Stimulated activated CD4-positive, alpha-beta T cell treated with anti-CD3 and anti-CD28 coated beads, TNF-alpha, amount 100 ng/mL, for 1 hour (primary cell): ENCODE measurements at places on chromosomes 7 and 10.

GRCh38 chr7:132422502-132423111, 153.7 kb downstream of the PLXNA4 start:
- DNase-seq: no peak

GRCh38 chr7:44318332-44318731, 7.1 kb downstream of the CAMK2B start:
- DNase-seq: no peak

DNA sequence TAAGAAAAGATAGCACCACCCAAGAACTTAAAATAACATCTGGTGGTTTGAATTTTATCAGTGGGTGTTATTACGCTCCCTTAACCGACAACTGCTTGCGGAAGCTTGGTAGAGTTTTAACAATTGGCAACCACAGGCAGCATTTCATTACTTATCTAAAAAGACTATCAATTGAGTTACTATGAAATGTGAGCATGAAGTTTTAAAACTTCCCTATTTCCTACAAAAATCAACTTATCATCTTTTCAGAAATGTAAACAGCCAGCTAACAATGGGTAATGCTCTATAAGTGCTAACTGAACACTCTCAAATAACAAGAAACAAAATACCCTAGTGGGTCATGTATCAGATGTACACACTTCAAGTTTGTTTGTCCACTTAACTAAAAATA, 68.8 kb downstream of the OSBPL3 start:
- no peak for DNase-seq

DNA sequence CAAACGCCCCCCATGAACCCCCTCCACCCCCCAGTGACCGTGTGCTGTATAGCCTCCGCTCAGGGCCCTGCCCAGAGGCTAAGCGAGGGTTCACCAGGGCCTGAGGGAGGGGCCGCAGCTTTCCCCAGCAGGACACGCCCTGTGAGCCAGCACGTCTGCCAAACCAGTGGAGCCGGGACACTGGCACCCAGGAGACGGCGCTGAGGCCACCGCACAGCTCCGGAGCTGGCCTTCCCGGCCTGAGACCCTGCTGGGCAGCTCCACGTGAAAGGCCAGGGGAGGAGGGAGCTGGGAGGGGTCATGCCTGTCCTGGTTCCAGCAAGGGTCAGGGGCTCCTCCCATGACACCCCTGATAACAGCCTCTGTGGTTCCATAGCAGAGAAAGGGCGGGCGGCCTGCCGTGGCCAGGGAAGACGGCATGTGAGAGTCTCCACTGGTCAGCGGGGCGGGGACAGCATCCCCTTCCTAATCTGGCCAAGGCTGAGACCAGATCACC, 278.3 kb downstream of the ELFN1 start:
- no peak for DNase-seq

DNA sequence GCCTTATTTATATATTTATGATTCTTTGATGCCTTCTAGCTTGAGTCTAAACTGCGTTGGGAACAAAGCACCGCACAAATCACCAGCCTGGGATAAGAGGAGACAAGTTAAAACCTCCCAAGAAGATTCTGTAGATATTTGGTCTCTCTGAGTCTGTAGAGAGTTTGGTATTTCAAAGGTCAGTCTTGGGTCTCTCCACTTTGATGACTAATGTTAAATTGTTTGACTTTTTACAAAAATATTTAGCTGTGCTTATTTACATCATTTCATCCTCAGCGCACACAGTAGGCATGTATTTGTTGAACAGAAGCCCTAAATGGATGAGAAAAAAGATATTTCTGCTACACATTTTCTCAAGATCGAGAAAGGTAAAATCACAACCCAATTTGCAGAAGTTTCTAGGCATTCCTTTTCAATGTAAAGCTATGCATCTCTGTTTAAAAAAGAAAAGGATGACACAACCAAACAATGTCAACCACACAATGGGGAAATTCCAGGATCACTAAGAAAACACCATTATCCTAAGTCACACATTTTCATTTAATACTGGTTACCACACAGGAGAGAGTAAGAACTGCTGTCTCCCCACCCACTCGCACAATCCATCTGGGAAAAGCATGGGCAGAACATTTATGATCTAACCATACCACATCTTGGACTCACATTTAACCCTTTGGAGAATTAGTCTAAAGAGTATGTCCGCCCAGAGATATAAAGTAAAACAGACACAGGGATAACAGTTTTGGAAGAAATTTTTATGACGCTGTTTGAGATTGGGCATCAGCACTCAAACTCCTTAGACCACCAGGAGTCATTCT, 4.4 kb downstream of the CDK6 start:
- DNase-seq: no peak

- no peak for DNase-seq
Measured at GRCh38 chr10:18195060-18195799, 55.0 kb downstream of the CACNB2 start.

DNA sequence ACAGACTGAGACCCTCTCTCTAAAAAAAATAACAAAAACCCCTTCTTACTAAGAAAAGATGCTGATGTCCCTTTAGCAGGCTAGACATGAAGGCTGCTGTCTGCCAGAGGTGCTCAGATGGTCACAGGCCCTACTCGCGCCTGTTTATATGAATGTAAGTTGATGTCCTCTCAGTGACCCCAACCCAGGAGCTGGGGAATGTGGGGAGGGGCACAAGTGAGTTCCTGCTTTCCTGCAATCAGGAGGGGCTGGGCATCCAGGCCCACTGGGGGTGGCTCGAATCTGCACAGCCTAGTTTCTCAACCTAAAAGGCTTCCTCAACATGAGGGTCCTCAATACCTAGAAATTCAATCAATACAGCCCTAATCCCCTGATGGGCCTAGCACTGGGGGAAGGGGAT, 12.1 kb upstream of the SLC29A3 start:
- DNase-seq: no peak

- no peak for DNase-seq
Measured at GRCh38 chr7:45176091-45176490, 18.5 kb downstream of the RAMP3 start.

GRCh38 chr7:25759286-25759685, 392.7 kb upstream of the NFE2L3 start:
- DNase-seq: no peak

- no peak for DNase-seq
Measured at GRCh38 chr10:77208684-77209256, 428.8 kb downstream of the KCNMA1 start.

- no peak for DNase-seq
Measured at GRCh38 chr7:121525155-121525819, 129.2 kb upstream of the FAM3C start.

- DNase-seq: no peak
Measured at GRCh38 chr7:5590596-5591277, 167.1 kb upstream of the TNRC18 start.

DNA sequence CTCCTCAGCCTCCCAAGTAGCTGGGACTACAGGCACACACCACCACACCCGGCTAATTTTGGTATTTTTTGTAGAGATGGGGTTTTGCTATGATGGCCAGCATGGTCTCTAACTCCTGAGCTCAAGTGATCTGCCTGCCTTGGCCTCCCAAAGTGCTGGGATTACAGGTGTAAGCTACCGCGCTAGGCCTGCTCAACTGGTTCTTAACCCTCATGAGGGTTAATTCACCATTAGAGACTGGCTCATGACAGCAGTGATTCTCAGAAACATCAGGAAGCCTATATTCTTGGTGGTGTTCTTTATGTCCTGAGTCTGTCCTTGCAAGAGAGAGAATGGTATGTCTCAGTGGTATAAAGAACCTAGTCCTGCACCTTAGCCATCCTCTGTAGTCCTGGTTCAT, 10.4 kb upstream of the NT5C2 start:
- DNase-seq: no peak

DNA sequence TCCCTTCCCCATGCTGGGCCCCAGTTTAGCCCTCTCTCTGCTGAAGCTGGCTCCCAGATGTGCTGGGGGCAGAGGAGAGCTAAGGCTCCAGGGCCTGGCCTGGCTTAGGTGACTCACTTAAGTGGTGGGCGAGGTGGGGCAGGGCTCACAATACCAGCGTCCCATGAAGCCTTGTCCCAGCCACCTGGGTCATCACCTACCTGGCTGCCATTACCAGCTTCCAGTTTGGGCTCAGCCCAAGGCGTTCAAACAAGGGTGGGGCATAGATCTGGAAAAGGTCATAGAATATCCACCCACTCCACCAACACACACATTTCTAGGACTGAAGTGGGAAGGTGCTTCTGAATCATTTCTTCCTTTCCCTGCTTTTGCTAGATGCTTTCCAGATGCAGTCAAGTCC, 8.3 kb downstream of the KAZALD1 start:
- DNase-seq: no peak

DNA sequence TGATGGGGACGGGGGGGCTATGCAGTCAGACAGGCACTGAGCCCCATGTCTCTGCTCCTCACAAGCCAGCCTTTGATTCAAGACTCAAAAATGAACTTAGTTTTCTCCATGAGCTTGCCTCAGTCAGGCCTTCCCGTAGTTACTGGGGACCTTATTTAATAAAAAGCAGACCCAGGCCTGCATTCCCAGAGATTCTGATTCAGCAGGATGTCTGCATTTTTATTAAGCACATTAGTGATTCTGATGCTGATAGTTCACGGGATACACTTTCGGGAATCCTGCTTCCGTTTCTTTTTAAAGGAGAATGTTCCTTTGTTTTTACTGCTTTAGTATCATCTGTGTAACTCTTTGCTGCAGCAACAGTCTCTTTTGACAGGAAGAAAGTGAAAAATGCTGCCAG, 28.3 kb upstream of the PLPP4 start:
- no peak for DNase-seq

DNA sequence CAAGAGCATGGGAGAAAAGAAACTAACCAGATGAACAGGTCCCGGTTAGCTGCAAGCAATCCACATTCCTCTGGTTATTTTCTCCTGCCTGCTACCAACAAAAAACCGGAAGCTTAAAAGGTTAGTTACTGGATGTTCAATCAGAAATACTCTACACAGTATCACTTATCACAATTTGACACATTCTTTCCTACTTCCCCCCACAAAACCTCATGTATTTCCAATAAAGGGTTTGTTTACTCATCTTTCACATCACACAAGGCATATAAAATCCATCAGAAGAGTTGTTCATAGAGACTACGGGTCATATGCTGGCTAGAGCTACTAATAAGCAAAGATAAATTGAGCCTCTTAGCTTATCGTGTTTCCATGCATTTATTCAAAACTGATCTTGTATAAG, 4.8 kb downstream of the SLC25A28 start:
- DNase-seq: no peak

DNA sequence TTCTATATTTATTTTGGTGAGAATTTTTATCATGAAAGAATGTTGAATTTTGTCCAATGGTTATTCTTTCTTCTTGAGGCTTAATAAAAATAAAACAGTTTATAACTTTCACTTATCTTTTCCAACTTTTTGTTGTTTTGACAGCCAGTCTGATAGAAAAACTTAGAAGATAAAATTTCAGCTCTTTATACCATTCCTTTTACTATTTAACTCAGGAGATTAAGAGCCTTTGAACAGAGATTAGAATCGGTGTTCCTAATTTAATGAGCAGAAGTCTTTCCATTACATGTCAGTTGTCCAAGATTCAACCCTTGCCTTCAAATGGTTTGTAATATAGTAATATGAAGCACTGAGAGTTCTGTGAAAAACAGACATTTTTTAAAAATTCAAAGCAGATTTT, 97.8 kb upstream of the SEC61G start:
- DNase-seq: no peak

GRCh38 chr7:128672927-128673517, 930 bp downstream of the GARIN1A start:
- DNase-seq: no peak

DNA sequence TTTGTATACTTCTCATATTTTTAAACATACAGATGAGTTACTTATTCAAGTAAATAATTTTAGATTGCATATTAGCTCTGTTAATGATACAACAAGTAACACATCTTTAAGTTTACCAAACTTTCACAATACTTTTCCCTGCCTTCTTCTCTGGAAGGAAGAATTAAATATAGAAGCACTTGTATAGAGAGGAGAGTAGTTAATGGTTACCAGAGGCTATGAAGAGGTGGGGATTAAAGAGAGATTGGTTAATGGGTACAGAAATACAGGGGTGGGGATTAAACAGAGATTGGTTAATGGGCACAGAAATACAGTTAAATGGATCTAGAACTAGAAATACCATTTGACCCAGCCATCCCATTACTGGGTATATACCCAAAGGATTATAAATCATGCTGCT, 20.0 kb upstream of the UCN3 start:
- DNase-seq: no peak

- DNase-seq: no peak
Measured at GRCh38 chr10:99522470-99523250, 10.1 kb upstream of the NKX2-3 start.

DNA sequence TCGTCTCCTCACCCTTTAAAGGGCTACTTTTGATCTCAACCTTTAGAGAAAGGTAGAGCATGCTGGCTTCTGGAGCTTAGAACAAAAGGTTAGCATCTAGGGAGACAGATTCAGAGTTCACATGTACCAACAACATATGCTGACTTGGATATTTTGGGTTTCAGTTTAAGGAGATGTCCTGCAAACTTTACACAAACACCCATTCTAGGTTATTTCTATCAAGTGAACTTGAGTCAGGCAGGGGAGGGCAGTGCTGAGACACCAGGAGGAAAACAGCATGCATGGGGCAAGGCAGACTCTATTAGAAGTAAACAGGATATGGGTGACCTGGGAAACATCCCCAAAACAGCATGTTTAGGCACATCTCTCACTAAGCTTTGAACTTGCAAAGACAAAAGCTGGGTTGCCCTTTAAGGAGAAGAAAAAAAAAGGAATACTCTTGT, 43.8 kb downstream of the ARL4A start:
- DNase-seq: no peak

GRCh38 chr10:8489823-8490222, 435.3 kb downstream of the GATA3 start:
- no peak for DNase-seq

DNA sequence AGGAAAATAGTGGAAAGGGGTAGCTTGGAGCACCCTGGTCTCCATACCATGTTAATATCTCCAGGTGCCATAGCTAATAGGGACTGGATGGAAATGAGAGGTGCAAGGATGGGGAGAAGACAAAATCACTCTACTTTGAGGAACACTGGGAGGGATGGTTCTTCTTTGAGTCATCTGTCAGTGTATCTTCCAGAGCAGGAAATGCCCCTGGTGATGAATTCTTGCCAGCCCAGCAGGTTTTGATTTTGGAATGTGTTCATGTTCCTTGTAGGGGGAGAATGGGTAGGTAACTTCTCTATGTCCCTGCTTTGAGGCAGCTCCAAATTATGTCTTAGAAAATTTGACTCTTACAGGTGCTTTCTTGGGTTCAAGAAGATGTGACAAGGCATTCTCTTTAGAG, 177.0 kb upstream of the GLI3 start:
- DNase-seq: no peak

DNA sequence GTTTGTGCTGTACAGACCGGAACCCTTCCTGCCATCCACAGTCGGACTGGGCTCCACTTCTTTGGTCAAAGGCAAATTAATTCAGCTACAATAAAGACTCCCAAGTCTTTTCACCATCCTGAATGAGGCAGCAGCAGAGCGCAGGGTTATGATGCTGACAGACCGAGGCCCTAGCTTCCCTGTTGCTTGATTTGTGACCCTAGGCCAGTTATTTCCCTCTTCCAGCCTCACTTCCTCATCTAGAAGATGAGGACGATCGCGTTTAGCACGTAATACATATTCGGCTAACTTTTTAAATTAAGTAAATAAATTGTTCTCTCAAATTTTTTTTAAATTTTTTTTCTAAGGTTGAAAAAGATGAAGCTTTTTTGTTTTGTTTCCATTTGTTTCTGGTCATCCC, 18.1 kb downstream of the ADRB1 start:
- DNase-seq: no peak
